ENCODE measurements at places on chromosomes 3 and 15.

GRCh38 chr3:134976948-134977347, 181.9 kb downstream of the EPHB1 start:
- DNase-seq, result no peak

GRCh38 chr3:89180334-89180733, 72.9 kb downstream of the EPHA3 start:
- no peak for DNase-seq

GRCh38 chr15:71437919-71438318, 322.6 kb downstream of the THSD4 start:
- DNase-seq, result no peak

DNA sequence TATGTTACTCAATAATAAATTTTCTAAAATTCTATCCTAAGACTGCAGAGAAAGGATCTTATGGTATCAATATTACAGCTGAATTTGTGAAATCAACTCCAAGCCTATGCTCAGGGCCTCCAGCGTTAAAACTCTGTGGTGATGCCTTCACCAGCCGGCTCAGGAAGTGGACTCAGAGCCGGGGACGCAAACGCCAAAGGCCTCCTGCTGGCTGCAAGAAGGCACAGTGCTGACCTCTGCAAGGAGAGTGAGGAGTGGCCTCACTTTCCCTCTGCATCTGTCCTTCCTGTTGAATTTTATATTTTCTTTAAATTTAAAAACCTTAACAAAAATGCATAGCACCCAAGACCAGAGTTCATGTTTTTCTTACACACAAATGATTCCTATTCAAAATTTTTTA, 48.5 kb downstream of the HERC2 start:
- no peak for DNase-seq

- no peak for DNase-seq
These were observed 139.5 kb downstream of the SNRK start for GRCh38 chr3:43425829-43426228.

Data from GM12864 (cell line).